ENCODE measurements at places on chromosomes 6 and 20. TPM values are rescaled to one million over a fixed set of nuclear protein-coding genes. Genes with fewer than 3 reads are reported as not detected.

The PROKR2 gene
- total RNA-seq: not detected

The MCHR2 gene
- total RNA-seq: not detected

The GPX5 gene
- total RNA-seq: not detected

The MAS1 gene
- not detected for total RNA-seq

The ANKEF1 gene
- total RNA-seq: 0.72 TPM

The TTK gene
- 22.0 TPM for total RNA-seq

The OR12D3 gene
- not detected for total RNA-seq

The CRISP2 gene
- not detected for total RNA-seq

The SGK2 gene
- not detected for total RNA-seq

The SPDEF gene
- total RNA-seq: 1.3 TPM

The HLA-DOA gene
- total RNA-seq: 0.16 TPM

The OTOR gene
- not detected for total RNA-seq

The TFAP2A gene
- total RNA-seq: not detected

The PKIB gene
- 2.6 TPM for total RNA-seq

The HSPA1B gene
- total RNA-seq: 72.9 TPM

The PAX1 gene
- not detected for total RNA-seq

The ULBP1 gene
- 0.88 TPM for total RNA-seq

The C6orf136 gene
- total RNA-seq: 7.6 TPM

The LTA gene
- total RNA-seq: not detected

The NR2E1 gene
- total RNA-seq: not detected

The NXT1 gene
- total RNA-seq: 20.8 TPM

The KHDC1L gene
- not detected for total RNA-seq

The SLC12A5 gene
- total RNA-seq: not detected

The DPPA5 gene
- not detected for total RNA-seq

The DDX43 gene
- total RNA-seq: 0.08 TPM

The GNMT gene
- not detected for total RNA-seq

The NKAIN2 gene
- total RNA-seq: not detected

The TSPO2 gene
- not detected for total RNA-seq

The PAK5 gene
- total RNA-seq: not detected

The IYD gene
- total RNA-seq: not detected

The FERMT1 gene
- total RNA-seq: 13.2 TPM

The VARS2 gene
- 14.1 TPM for total RNA-seq

The XKR7 gene
- total RNA-seq: not detected

The MUC21 gene
- not detected for total RNA-seq

The SLC22A16 gene
- not detected for total RNA-seq

The RIPPLY2 gene
- not detected for total RNA-seq

The SNPH gene
- total RNA-seq: 8.1 TPM

The LY6G5C gene
- total RNA-seq: 1.4 TPM

The BTBD3 gene
- 25.0 TPM for total RNA-seq

The SLCO4A1 gene
- total RNA-seq: not detected

The PCSK2 gene
- total RNA-seq: 0.48 TPM

The HLA-DOB gene
- total RNA-seq: 0.26 TPM

The MKKS gene
- total RNA-seq: 8.4 TPM

The CDH4 gene
- 21.2 TPM for total RNA-seq

The STMND1 gene
- total RNA-seq: not detected

The FGD2 gene
- not detected for total RNA-seq

The DUSP15 gene
- total RNA-seq: 0.13 TPM

The FAM83C gene
- not detected for total RNA-seq

The ESR1 gene
- total RNA-seq: 0.13 TPM

The THBS2 gene
- total RNA-seq: 441 TPM

The EDN3 gene
- total RNA-seq: not detected

The GNAS-AS1 gene
- total RNA-seq: 0.72 TPM

The LTB gene
- total RNA-seq: not detected

The SDC4 gene
- 176 TPM for total RNA-seq

The RFX6 gene
- not detected for total RNA-seq

All from epithelial cell of alveolus of lung (primary cell).